WTC11 (cell line): ENCODE measurements at places on chromosomes 13 and 19. TPM values are rescaled to one million over a fixed set of nuclear protein-coding genes. Genes with fewer than 3 reads are reported as not detected.

- H3K36me3 ChIP-seq = peaks cover 27% of the 10 kb centered on the region
- no peaks in the 10 kb centered on the region for H3K27me3 ChIP-seq
- no peak overlapping the region for H3K27ac ChIP-seq
- no peak overlapping the region for H3K4me3 ChIP-seq
- H3K4me1 ChIP-seq = peaks cover 8% of the 10 kb centered on the region
Measured at GRCh38 chr19:19782783-19783182, 38.8 kb downstream of the ZNF506 start.

DNA sequence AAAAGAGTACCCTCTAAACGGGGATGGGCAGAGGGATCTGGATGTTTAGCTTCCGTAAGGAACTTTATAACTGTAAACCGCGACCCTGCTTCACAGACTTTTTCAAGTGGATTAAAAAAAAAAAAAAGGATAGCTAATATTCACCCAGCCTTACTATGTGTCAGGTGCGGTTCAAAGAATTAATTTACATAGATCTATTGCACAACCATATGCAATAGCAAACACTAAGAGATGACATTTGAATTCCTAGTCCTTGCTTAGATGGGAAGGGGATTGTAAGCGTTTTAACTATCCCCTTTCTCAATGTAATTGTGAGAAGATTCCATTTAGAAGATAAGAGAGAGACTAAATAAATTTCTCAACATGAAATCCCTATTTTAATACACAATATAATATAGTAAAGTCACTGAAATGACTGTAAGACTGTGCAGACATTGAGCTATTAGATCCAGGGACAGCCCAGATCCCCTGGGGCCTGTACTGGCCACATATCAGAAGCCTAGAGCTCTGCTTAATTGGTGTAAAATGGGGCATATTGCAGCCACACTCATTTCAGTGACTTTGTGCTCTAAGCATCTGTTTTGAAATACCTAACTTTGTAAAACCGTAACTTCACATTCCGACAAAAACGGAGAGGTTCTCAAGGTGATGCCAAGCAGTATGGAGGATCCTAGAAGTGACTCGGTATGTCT, 13.6 kb downstream of the LATS2 start:
- H3K36me3 ChIP-seq = peaks cover 33% of the 10 kb centered on the region
- no peak overlapping the region for H3K4me3 ChIP-seq
- peak overlapping the region; percentile 90; the same call in 1 of the 2 replicates for H3K27ac ChIP-seq
- H3K27me3 ChIP-seq = no peaks in the 10 kb centered on the region
- no peak for DNase-seq
- peaks cover 34% of the 10 kb centered on the region for H3K4me1 ChIP-seq

DNA sequence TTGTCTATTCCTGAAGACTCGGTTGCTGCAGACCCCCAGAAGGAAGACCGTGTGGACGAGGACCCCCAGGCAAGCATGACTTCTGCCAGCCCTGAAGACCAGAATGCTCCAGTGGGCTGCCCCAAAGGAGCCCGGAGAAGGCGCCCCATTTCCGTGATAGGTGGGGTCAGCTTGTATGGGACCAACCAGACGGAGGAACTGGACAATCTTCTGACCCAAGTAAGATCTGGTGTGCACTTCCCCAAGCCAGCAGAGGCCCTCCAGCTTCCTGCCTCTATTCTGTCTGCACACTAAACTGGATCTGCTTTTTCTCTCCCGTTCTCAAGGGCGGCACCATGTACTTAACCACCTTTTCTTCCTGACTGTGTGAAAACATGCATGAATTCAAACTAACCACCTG, 59.8 kb upstream of the C1QTNF9 start:
- H3K36me3 ChIP-seq = peaks cover 2% of the 10 kb centered on the region
- H3K27me3 ChIP-seq = no peaks in the 10 kb centered on the region; the same call in 1 of the 2 replicates
- peak overlapping the region; percentile 17; the same call in 1 of the 2 replicates for H3K27ac ChIP-seq
- no peak overlapping the region for H3K4me3 ChIP-seq
- no peak for DNase-seq

The RINL gene
- 12.6 to 14.6 TPM (median 14.5 TPM) in 3 replicates for total RNA-seq

GRCh38 chr13:91184244-91184926, 163.1 kb upstream of the MIR17HG start:
- DNase-seq = no peak
- no peaks in the 10 kb centered on the region for H3K4me1 ChIP-seq
- H3K27ac ChIP-seq = no peak overlapping the region
- H3K4me3 ChIP-seq = no peak overlapping the region
- H3K36me3 ChIP-seq = no peaks in the 10 kb centered on the region

The C1QTNF9B gene
- total RNA-seq = 0.20 to 0.30 TPM in 2 of 3 replicates, not detected in the other

GRCh38 chr13:111508902-111509509, 188.6 kb downstream of the TEX29 start:
- no peak for DNase-seq
- no peaks in the 10 kb centered on the region; the same call in 1 of the 2 replicates for H3K36me3 ChIP-seq
- H3K4me1 ChIP-seq = 0 out of 2 replicates have a peak, but pooled peaks cover 7% of the 10 kb centered on the region
- no peaks in the 10 kb centered on the region for H3K27me3 ChIP-seq

DNA sequence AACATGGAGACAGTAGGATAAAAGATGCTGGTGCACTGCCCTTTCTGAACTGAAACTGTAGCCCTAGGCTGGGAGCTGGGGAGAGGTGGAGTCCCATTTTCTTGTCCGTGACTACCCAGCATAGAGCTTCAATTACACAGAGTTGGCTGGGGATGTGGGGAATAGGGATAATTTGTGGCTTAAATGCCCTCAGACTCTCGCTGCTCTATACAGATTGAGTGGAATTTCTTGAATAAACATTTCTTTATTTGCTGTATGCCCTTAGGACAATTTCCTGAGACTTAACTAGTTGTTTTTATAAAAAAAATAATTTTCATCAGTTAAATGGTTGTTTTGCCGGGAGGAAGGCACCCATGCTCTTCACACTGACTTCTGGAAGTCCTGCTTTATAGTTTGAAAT, 7.2 kb downstream of the IGFL2 start:
- no peaks in the 10 kb centered on the region for H3K4me1 ChIP-seq
- peaks cover 14% of the 10 kb centered on the region for H3K27me3 ChIP-seq
- no peaks in the 10 kb centered on the region for H3K36me3 ChIP-seq
- no peak overlapping the region for H3K27ac ChIP-seq
- no peak overlapping the region for H3K4me3 ChIP-seq
- no peak for DNase-seq

The SHKBP1 gene
- 71.7 to 82.1 TPM (median 76.9 TPM) in 3 replicates for total RNA-seq

DNA sequence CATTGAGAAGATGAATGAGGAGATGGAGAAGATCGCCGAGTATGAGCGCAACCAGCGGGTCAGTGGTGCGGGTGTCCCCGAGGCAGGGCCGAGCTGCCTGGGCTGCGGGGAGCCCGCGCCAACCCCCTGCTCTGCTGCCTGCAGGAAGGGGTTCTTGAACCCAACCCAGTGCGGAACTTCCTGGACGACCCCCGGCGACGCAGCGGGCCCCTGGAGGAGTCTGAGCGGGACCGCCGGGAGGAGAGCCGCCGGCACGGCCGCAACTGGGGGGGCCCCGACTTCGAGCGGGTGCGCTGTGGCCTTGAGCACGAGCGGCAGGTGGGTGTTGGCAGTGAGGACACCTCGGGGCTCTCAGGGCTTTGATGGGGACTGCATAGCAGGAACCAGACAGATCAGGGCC, 8.3 kb downstream of the CCDC9 start:
- no peaks in the 10 kb centered on the region for H3K4me1 ChIP-seq
- peaks cover 67% of the 10 kb centered on the region for H3K36me3 ChIP-seq
- no peak for DNase-seq
- no peak overlapping the region for H3K4me3 ChIP-seq

- H3K36me3 ChIP-seq = no peaks in the 10 kb centered on the region
- H3K27me3 ChIP-seq = no peaks in the 10 kb centered on the region
- peaks cover 22% of the 10 kb centered on the region for H3K4me1 ChIP-seq
- H3K27ac ChIP-seq = no peak overlapping the region
Measured at GRCh38 chr13:73401769-73402168, 343.0 kb downstream of the KLF5 start.

The KLHL1 gene
- not detected in 3 replicates for total RNA-seq

GRCh38 chr19:35670686-35671085, 4.4 kb downstream of the UPK1A start:
- peaks cover 12% of the 10 kb centered on the region; the same call in 1 of the 2 replicates for H3K4me1 ChIP-seq
- H3K27me3 ChIP-seq = peaks cover 48% of the 10 kb centered on the region
- no peak overlapping the region for H3K4me3 ChIP-seq
- no peak for DNase-seq
- no peaks in the 10 kb centered on the region for H3K36me3 ChIP-seq

The TTC9B gene
- 0.23 TPM in 1 of 3 replicates, not detected in the others for total RNA-seq

GRCh38 chr19:13090511-13091231, 12.0 kb downstream of the LYL1 start:
- peaks cover 33% of the 10 kb centered on the region for H3K4me1 ChIP-seq
- H3K27me3 ChIP-seq = peaks cover 24% of the 10 kb centered on the region
- no peaks in the 10 kb centered on the region for H3K36me3 ChIP-seq
- no peak for DNase-seq

The AKAP11 gene
- 16.7 to 18.2 TPM (median 17.7 TPM) in 3 replicates for total RNA-seq

- DNase-seq = no peak
- H3K4me3 ChIP-seq = no peak overlapping the region
- H3K4me1 ChIP-seq = peaks cover 16% of the 10 kb centered on the region
- peaks cover 4% of the 10 kb centered on the region for H3K27me3 ChIP-seq
Measured at GRCh38 chr13:30926781-30927180, 5.7 kb upstream of the TEX26 start.

The APC2 gene
- 1.0 to 1.4 TPM (median 1.1 TPM) in 3 replicates for total RNA-seq

The MAP2K2 gene
- total RNA-seq = 175 to 177 TPM (median 176 TPM) in 3 replicates

DNA sequence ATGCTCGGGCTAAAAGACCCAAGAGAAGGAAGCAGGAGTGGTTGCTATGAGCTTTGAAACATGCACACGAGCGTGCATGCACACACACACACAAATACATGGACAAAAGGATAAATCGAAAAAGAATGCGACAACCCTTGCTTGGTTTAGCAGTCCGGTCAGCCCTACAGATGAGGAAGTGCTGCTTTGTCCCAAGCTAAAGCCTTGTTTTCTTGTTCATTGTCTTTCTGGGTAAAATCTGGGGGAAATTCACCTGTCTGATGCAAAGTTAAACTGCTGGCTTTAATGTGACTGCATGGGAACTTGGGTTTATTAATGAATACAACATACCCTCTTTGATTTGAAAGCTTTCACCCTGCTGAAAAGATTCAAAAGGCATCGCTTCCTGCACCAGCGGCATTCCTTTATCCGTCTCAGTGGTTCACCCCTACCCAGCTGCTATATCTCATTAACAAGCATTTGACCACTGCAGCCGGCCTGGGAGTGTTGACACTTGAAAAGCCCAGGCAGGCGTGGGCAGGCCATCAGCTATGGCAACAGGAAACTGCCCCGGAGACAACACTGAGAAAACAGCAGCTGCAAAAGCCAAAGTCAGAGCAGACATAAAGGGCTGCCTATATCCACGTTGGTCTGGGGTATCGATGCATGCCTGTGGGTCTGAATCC, 301.7 kb downstream of the NDFIP2 start:
- DNase-seq = peak; percentile 71
- peaks cover 32% of the 10 kb centered on the region for H3K4me1 ChIP-seq
- peak overlapping the region; percentile 79 for H3K27ac ChIP-seq
- H3K4me3 ChIP-seq = peak overlapping the region; percentile 5
- H3K27me3 ChIP-seq = no peaks in the 10 kb centered on the region

- H3K27ac ChIP-seq = no peak overlapping the region; the same call in 1 of the 2 replicates
- no peaks in the 10 kb centered on the region for H3K27me3 ChIP-seq
Measured at GRCh38 chr19:30684613-30685012, 312.4 kb downstream of the ZNF536 start.

- H3K27ac ChIP-seq = no peak overlapping the region
- no peak overlapping the region for H3K4me3 ChIP-seq
Measured at GRCh38 chr19:41214161-41214560, 4.9 kb upstream of the AXL start.

DNA sequence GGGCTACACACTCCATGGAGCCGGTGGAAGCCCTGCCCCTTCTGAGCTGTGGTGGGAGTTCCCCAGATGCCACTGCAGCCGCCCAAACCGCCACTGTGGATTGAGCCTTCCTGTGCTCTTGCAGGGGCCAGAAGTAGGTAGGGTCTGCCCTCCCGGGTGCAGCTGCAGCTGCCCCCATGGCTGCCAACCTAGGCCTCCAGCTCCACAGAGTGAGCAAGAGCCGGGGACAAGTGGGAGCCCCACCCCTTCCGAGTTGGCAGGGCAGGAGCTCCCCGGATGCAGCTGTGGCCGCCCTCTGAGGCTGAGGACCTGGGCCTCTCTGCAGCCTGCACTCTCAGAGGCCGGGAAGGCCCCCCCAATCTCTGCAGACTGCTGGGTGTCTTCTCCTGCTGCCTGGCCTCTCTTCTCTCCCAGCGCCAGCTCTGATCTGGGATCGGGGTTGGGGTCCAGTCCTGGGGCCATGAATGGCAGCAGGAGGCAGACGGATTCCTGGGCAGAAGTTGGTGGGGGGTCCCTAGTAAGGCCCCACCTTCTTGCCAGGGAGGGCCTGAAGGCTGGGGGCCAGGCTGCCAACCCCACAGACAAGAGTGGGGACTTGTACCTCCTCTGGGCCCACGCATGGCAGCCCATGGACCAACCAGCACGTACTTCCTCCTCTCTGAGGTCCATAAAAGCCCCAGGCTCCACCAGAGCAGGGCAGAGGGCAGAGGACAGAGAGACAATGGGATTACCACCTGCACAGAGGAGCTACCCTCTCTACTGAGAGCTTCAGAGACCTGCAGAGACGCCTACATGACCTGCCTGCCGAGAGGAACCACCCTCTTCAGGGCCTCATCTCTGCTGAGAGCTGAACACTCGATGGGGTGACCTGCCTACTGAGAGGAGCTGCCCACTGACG, 28.9 kb downstream of the AP2S1 start:
- H3K27ac ChIP-seq = no peak overlapping the region
- peaks cover 10% of the 10 kb centered on the region for H3K4me1 ChIP-seq
- H3K27me3 ChIP-seq = no peaks in the 10 kb centered on the region
- H3K36me3 ChIP-seq = no peaks in the 10 kb centered on the region
- no peak overlapping the region for H3K4me3 ChIP-seq

- H3K27me3 ChIP-seq = no peaks in the 10 kb centered on the region
- H3K4me3 ChIP-seq = no peak overlapping the region
- no peak for DNase-seq
Measured at GRCh38 chr13:81610644-81611043, 1269.7 kb upstream of the SPRY2 start.

The LHB gene
- 1.3 TPM in 1 of 3 replicates, not detected in the others for total RNA-seq

The ZNF878 gene
- 10.1 to 12.5 TPM (median 10.7 TPM) in 3 replicates for total RNA-seq

The FLT1 gene
- total RNA-seq = 66.3 to 71.0 TPM (median 66.8 TPM) in 3 replicates

The FCGBP gene
- total RNA-seq = 2.8 to 4.4 TPM (median 3.5 TPM) in 3 replicates

The GPR183 gene
- total RNA-seq = 0.13 to 0.14 TPM in 2 of 3 replicates, not detected in the other

The TMEM221 gene
- 1.2 to 2.9 TPM (median 2.3 TPM) in 3 replicates for total RNA-seq

GRCh38 chr13:27308941-27309340, 38.3 kb downstream of the RASL11A start:
- H3K36me3 ChIP-seq = no peaks in the 10 kb centered on the region
- H3K4me1 ChIP-seq = peaks cover 9% of the 10 kb centered on the region
- no peak overlapping the region for H3K4me3 ChIP-seq
- H3K27ac ChIP-seq = no peak overlapping the region

GRCh38 chr13:108575430-108575829, 54.0 kb upstream of the MYO16 start:
- no peaks in the 10 kb centered on the region for H3K27me3 ChIP-seq
- no peaks in the 10 kb centered on the region for H3K36me3 ChIP-seq
- no peaks in the 10 kb centered on the region for H3K4me1 ChIP-seq
- H3K4me3 ChIP-seq = no peak overlapping the region
